ENCODE measurements at places on chromosomes 6 and 20. TPM values are rescaled to one million over a fixed set of nuclear protein-coding genes. Genes with fewer than 3 reads are reported as not detected.
A peak's percentile ranks its signal among the peaks of the same experiment; 100 is the strongest.

- peak; percentile 9 for DNase-seq
These were observed 4.3 kb downstream of the LZTS3 start for GRCh38 chr20:3168829-3169590.

The FOXA2 gene
- total RNA-seq = 62.0 TPM

GRCh38 chr20:63709149-63709527 is 1.3 kb downstream of the ZGPAT start:
- DNase-seq = no peak

The PANK2 gene
- 8.8 TPM for total RNA-seq

GRCh38 chr20:46085179-46085851 is 4.4 kb downstream of the NCOA5 start:
- DNase-seq = peak; percentile 45

GRCh38 chr6:110484321-110484720 is 7.9 kb upstream of the SLC22A16 start:
- DNase-seq = no peak

GRCh38 chr6:75306064-75306463 is 21.5 kb upstream of the TMEM30A start:
- DNase-seq = no peak

- no peak for DNase-seq
These were observed 168.9 kb upstream of the PDE10A start for GRCh38 chr6:165831812-165832510.

DNA sequence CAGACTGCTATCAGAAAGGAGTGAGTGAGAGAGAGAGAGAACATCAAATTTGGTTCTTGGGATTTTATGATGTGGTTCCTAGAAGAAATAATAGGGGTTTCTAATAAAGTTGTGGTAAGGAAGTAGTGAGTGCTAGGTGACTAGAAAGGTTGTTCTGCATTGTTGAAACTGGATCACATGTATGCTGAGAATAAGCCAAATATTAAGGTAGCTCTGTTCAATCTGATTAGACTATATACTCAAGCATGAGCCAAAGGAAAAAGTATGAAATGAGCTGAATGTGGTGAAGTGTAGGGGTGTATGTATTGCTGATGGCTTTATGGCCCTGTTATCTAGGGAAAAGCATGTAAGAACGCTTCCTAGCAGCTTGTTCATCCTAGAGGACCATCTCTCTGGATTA is 63.0 kb upstream of the IMPG1 start:
- no peak for DNase-seq

The SCAF8 gene
- total RNA-seq = 38.8 TPM

GRCh38 chr20:58130581-58130980 is 97.9 kb downstream of the ANKRD60 start:
- DNase-seq = no peak

- DNase-seq = no peak
These were observed 454 bp downstream of the L3MBTL3 start for GRCh38 chr6:130018744-130019325.

DNA sequence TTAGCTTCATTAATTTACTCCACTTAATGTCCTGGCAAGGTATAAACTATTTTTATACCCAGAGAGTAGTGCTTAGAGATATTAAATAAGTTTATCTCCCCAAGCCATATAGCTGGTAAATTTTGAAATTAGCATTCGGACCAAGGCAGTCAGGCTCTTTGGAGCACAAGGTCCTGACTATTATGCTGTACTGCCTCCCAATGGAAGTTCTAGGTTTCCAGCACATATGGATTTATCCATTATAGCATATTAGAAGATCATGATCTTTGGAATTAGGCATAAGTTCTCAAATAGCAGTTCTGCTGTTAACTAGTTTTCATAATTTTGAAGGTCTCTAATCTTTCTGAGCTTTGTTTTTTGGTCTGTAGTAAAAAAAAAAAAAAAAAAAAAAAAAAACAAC is 835.3 kb upstream of the EPHA7 start:
- no peak for DNase-seq

GRCh38 chr6:50820869-50821264 is 2.2 kb downstream of the TFAP2B start:
- no peak for DNase-seq

DNA sequence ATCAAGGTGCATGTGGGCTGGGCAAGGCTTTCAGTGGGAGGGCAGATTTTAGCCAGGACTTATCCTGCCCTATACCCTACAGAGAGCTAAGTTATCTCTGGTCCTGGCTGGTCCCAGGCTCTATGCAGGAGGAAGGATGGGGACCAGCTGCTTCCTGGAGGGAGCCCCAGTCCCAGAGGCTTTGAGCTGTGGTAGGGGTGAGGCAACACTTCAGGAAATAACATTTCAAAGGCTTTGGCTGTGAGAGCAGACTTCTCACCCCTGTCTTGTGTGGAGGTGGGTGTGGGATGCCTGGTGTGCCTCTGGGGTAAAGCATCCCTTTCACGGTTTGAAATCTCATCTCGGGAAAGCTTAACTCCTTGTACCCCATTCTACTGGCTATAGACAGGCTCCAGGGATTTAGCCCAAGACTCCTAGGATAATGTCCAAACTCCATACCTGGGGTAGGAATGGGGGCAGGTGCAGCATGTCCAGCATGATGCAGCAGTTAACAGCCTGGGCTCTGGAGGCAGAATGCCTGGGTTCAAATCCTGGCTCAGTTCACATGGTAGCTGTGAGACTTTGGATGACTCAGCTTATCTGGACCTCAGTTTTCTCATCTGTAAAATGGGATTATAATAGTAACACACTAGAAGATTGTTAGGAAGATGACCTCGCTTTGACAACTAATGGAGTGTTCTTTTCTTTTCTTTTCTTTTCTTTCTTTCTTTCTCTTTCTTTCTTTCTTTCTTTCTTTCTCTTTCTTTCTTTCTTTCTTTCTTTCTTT is 27.5 kb upstream of the SIRPA start:
- no peak for DNase-seq

- peak; percentile 18 for DNase-seq
These were observed 213.2 kb downstream of the ERMARD start for GRCh38 chr6:169964486-169965180.

- no peak for DNase-seq
These were observed 575 bp upstream of the SLC17A9 start for GRCh38 chr20:62951896-62952372.

The GRIK2 gene
- 0.72 TPM for total RNA-seq

The TRIM10 gene
- not detected for total RNA-seq

The TP53TG5 gene
- total RNA-seq = not detected

GRCh38 chr6:122339661-122340060 is 59.8 kb upstream of the HSF2 start:
- DNase-seq = no peak

DNA sequence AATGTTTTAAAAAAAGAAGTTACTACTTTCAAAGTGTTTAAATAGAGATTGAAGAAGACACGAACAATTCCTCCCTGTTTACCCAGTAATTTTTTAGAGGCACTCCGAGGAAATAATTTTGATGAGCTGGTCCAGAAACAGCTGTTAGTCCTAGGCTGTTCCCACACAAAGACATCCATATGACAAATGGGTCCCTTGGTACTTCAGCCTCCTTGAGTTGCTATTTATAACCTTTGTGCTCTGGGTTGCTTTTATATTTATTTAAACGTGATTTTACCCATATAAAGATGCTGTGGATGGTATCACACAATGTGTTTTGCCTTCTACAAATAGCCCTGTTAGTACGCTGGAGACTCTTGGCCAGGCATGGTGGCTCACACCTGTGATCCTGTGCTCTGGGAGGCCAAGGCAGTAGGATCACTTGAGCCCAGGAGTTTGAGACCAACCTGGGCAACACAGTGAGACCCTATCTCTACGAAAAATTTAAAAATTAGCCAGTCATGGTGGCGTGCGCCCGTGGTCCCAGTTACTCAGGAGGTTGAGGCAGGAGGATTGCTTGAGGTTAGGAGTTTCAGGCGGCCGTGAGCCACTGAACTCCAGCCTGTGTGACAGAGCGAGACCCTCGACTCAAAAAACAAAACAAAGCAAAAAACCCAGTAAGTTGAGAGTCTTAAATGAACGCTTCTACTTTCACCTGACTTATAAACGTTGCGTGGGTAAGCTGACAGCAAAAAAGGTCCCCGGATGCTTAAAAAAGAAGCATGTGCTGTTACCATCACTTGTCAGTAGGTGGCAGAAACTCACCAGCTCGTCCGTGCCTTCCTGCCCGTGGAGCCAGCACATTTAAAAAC is 56.9 kb upstream of the ARMH2 start:
- peak; percentile 90 for DNase-seq

The MLN gene
- total RNA-seq = not detected

The ESR1 gene
- total RNA-seq = 1.8 TPM

GRCh38 chr20:24993337-24994185 is 1.0 kb upstream of the APMAP start:
- no peak for DNase-seq

- DNase-seq = no peak
These were observed 193.9 kb downstream of the ZDHHC14 start for GRCh38 chr6:157574851-157575424.

- peak; percentile 86 for DNase-seq
These were observed 9.4 kb upstream of the HDDC2 start for GRCh38 chr6:125310994-125311649.

DNA sequence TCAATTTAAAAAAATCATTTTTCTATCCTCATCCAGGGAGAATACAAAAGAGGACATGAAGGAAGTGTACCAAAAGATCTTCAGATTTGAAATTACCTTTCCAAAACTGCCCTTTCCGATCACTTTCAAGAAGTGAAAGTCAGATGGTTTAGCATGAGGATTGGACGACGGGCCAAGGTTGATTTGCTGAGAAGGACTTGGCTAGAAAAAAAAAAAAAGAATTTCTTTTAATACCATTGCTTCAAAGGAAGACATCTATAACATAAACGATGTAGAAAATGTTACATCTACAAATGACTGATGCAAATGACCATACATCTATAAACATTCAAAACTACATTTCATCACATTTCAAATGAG is 120.9 kb upstream of the SLC2A12 start:
- DNase-seq = no peak

DNA sequence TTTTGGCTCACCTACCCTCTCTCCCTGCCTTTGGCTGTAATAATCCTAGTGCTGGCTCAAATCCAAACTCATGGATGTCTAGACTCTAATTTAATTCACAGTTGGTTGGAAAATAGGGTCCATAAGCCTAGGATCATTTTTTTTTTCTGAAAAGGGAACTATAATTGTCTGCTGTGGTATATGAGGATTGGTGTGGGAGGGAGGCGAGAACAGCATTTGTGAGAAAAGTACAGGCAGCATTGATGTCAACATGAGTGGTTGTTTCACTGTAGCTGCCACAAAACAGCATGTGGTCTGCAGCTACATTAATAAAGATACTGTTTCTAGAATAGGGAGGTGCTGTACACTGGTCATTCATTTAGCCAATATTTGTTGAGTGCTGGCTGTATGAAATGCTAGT is 18.6 kb upstream of the POLR1H start:
- DNase-seq = no peak

DNA sequence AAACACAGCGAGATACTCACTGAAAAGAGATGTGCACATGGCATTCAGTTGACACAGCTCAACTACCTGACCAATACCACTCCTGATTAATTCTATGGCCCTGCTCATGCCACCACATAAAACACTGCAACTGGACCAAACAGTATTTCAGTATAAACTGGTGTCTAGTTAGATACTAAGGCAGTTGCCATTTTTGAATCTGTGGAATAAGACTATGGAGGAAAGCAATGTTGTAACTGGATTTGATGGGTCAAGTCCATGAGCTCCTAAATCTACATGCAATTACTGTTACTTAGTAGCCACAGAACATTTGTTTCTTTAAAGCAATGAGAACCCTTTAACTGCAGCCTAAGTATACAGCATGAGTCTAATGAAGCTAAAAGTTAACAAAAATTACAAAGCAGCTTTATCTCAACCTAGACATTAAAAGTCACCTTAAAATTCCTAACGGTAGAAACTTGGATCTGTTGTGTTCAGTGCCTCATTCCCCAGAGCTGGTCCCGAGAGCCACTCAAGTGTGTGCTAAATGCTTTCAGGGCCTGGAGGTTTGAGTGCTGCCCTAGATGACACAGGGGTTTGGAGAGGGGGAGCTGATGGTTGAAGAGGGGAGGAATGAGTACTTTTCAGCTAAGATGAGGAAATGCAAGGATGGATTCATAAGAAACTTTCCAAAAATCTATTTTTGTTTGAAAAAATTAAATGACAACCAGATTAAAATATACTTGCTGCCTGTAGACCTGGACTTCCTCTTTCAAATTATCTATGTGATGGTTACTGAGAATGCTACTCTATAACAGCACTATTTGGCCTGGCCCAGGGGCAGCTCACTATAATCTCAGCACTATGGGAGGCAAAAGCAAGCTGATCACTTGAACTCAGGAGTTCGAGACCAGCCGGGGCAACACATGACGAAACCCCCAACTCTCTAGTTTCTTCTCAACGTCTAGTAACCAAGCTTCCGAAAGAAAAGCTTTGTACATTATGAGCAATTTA is 15.6 kb downstream of the SNX5 start:
- no peak for DNase-seq

- no peak for DNase-seq
These were observed 124.0 kb downstream of the PLCB1 start for GRCh38 chr20:8255945-8256632.

- peak; percentile 43 for DNase-seq
These were observed 90.6 kb upstream of the ADGRF1 start for GRCh38 chr6:47132724-47133123.

The KIZ gene
- total RNA-seq = 18.2 TPM

GRCh38 chr20:17822540-17823408 is 123.0 kb downstream of the BANF2 start:
- DNase-seq = no peak

GRCh38 chr6:92507552-92507951 is 911.8 kb downstream of the EPHA7 start:
- no peak for DNase-seq

The NINL gene
- 22.0 TPM for total RNA-seq

DNA sequence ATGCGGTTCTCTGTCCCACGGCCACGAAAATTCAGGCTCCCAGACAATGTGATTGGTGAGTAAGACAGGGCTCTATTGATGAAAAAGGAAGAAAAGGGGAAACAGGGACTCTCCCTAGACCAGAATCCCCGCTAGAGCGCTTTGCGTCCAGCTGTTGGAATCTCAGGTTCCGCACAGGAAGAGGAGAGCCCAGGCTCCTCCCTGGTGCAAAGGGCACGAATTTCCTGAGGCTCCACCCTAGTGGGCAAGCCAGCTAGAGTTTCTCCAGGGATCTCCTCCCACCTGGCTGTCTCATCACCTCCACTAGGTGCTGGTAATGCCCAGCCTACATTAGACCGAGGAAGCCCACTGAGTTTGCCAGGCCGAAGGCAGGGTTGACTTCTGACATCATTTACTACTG is 135.9 kb upstream of the SOX4 start:
- DNase-seq = no peak

- peak; percentile 86 for DNase-seq
These were observed 64.1 kb downstream of the FAM50B start for GRCh38 chr6:3913077-3913957.

The SUPT3H gene
- 4.1 TPM for total RNA-seq

The DZANK1 gene
- total RNA-seq = not detected

The MCHR2 gene
- total RNA-seq = 0.37 TPM

- DNase-seq = peak; percentile 61
These were observed 5.6 kb downstream of the SRSF3 start for GRCh38 chr6:36599791-36600209.

The RFX6 gene
- total RNA-seq = not detected

DNA sequence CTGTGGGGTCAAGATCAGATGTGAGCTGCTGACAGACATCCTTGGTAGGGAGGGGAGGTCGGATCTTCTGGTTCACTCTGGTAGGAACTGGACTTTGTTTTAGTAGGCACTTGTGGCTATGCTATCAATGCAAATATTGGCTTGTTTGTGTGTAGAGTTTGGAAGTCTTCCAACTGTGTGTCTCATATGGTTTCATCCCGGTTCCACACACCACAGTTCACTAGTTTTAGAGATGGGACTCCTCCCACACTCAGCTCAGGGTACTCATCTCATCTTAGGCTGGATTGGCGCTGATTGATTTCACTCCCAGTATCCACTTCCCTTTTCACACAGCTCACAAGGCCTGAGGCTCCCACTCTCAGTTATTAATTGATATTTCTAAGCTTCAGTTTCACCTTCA is 161.3 kb downstream of the THBS2 start:
- peak; percentile 24 for DNase-seq
